ENCODE measurements at places on chromosomes 3 and 15.

DNA sequence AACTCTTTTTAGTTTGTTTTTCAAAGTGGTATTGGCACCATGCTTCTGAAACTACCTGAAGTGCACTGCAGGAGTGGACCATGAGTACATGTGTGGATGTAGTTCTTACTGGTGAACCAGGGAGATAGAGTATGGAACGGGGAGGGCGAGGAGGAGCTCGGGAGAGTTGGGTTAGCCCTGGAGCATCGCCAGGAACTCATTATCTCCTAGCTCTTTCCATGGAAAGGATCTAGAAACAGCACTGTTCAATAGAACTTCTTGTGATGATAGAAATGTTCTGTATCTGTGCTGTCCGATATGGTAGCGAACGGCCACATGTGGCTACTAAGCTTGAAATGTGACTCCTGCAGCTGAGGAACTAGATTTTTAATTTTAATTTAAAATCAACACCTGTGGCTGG is 47.3 kb downstream of the VGLL4 start:
- no peak for DNase-seq

DNA sequence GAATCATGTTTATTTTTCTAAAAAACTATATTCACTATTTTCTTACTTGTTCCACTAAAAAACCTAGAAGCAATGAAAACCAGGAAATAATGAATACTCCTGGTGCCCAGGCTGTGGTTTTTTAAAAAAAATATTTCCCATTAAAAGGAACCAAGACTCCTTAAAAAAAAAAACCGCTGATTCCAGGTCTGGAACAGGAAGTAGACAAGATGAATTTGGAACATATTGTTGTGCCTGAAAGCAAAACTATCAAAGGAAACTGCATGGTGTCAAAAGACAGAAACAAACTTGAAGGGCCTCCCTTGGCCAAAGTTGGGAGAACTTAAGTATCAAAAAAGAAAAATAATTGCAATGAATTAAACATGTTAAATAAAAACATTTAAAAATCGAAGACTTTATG is 245.3 kb upstream of the P2RY1 start:
- DNase-seq: no peak

DNA sequence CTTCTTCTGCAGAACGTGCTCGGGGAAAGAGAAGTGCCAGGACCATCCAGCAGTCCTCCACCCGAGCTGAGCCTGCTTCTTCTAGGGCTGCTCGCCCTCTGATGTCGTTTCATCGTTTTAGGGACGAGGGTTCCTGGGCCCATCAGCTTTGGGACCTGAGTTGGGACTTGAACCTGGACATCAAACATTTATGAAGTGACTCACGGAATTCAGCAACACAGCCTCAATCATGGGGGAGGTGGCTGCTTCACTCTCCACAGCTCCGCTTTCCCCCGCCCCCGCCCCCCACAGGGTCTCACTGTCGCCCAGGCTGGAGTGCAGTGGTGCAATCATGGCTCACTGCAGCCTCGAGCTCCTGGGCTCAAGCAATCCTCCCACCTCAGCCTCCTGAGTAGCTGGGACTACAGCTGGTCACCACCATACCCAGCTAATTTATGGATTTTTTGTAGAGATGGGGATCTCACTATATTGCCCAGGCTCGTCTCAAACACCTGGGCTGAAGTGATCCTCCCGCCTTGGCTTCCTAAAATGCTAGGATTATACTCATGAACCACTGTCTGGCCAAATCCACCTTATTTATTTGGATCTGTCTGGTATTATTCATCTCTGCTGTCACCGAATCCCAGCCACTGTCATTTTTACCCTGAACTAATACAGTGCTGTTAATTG is 725 bp upstream of the SCAMP2 start:
- no peak for DNase-seq

DNA sequence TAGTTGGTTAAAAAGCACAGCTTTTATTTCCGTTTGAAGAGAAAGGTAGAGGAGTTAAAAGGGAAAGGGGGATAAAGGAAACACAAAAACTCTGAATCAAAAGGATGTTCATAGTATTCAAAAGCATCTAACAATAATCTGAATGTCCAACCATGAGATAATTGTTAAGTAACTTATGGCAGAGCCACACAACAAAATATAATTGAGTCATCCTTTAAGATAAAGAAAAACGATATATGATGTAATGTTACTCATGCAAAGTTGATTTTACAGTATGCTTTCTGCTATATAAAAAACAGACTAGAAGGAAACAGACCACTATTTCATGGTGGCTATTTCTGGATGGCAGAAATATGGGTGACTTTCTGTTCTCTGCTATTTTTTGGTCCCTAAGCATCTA is 3.9 kb downstream of the XPC start:
- DNase-seq: no peak

- DNase-seq: no peak
Measured at GRCh38 chr15:88651136-88651732, 12.4 kb downstream of the ISG20 start.

GRCh38 chr15:94327356-94327936 is 96.1 kb downstream of the MCTP2 start:
- DNase-seq: no peak

DNA sequence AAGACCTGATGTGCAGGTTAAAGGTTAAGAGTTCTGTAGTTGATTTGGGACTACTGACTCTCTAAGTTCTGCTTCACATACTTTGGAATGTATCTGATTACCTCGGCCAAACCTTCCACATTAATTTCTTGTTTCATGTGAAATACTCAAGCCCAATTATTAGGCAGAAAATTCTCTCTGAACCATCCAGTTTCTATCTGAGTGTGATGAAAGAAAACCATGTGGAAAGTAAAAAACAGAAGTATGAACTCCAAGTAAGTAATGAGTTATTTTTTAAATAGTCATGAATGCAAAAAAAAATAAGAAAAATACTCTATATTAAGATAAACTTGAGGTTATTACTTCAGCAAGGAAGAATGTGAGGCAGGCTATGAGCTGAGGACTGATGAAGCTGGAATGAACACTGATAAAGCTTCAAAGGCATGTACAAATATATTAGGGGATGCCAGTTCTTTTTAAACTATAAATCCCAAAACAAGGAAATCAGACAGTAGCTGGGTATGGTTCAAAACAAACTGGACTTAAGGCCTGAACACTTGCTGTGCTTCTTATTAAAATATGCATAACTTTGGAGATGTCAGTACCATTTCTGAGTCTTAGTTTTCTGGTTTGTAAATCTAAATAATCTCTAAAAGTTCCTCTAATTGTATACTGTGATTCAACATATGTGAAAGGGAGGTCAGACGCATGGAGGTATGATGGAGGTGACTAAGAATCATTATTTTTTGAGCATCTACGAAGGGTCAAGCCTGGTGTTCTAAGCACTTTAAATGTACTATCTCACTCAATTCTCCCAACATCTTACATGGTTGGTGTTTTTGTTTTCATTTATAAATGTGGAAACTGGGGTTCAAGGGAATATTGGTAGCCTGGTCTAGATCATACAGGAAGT is 59.6 kb downstream of the COL6A6 start:
- DNase-seq: no peak

DNA sequence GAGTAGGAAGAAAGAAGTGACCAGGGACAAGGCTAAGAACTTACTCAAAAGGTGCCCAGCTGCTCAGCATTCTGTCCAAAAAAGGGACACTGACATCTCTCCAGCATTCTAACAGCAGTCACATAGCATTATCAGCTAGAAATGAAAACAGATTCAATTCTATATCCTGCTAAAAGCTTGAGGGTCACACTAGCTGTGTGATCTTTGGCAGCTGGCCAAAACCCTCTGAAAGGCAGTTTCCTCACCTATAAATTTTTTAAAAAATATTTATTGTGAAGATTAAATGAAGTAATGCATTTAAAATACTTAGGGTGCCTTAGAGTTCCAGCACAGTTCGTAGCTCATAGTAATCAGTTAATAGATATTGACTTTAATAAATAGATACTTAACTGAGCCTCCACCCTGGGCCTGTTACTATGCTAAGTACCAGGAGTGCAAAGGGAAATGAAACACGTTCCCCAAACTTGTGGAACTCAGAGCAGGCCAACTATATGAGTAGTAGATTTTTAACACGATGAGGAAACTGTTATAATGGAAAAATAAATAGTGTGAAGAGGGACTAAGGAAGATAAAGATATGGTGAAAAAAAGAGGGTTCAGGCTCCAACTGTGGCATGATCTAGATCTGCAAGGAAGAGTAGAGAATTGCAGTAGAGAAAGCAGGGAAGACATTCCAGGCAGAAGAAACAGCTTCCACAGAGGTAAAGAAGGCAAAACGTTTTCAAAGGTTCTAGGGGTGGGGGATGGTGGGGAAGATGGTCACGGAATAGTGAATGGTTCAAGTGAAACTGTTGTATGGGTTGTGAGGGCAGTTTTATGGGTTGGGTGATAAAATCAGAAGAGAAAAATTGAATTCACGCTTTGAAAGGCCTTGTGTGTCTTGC is 11.4 kb downstream of the CD86 start:
- DNase-seq: no peak

DNA sequence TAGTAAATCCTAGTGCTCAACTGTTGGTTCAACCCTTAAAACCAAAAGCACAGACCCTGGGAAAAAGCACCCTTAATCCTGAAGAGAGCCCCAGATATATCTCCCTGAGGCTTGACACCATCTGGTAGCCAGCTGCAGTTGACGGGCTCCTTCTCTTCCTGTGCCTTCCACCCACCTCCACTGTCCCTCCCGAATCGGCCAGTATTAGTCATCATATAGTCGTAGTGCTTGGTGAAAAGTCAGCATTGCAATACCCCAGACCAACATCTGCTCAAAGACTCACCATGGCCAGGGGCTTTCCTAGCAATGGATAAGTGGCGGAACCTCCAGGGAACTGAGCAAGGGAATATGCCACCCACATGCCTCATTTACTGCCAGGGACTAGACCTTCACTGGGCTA is 125.6 kb upstream of the CRBN start:
- no peak for DNase-seq

- no peak for DNase-seq
Measured at GRCh38 chr3:5248822-5249221, 61.3 kb downstream of the EDEM1 start.

DNA sequence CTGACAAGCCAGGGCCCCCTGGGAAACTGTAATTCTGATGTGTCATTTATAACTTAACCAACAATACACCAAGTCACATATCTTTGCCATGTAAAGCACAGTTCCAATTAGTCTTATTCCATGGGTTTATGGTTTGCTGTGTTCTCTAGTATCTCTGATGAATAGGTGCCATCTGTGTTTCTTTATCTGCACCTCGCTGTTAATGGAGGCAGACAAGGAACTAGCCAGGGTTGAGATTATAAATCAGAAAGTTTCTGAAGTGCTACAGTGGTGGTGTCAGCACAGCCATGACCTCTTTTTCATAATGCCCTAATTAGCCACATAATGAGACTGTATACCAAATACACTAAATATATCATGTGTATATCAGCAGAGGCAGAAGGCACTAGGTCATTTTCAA is 866.4 kb downstream of the PLOD2 start:
- no peak for DNase-seq

DNA sequence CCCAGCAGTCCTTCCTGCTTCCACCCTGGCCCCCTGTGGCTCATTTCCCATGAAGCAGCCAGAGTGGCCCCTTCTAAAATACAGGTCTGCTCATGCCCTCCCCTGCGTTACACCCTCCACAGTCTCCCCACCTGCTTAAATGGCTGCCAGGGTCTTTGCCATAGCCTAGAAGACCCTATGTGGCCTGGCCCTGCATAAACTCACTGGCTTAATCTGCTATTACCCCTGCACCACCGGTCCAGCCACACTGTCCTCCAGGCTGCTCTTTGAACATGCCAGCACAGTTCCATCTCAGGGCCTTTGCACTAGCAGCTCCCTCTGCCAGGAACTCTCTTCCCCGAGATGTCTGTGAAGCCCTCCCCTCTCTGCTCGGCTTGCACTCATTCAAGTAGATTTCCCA is 166.8 kb downstream of the NTRK3 start:
- DNase-seq: no peak

DNA sequence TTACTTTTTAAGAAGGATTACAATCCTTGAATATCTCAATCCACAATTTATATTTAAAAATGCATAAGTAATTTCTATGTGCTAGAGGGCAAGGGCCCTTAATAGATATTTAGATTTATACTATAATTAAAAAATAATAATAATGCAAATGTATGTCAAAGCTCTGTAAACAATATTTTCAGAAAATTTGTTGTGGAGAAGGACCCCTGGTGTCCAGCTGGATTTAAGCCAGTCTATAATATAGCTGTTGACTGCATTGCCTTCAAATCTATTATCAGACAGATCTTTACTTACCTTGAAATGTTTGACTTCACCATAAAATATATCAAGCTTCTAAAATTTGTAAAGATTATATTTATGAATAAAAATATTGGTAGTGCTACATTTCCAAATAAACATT is 65.6 kb downstream of the ZBTB20 start:
- DNase-seq: no peak

DNA sequence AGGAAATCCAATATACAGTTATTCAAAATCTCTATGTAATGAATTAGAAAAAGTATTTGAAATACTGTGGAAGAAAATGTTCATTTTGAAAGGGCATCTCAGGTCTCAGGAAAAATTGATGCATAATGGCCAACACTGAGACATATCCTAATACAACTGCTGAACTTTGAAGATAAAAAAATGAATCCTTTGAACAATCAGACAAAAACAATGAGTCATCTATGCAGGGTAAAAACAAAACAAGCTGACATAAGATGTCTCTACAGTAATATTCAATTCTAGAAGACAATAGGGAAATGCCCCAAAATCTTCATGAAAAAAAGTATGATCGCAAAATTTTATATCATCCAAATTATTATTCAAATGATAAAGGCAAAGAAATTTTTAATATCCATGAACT is 34.0 kb upstream of the ZNF280D start:
- no peak for DNase-seq

DNA sequence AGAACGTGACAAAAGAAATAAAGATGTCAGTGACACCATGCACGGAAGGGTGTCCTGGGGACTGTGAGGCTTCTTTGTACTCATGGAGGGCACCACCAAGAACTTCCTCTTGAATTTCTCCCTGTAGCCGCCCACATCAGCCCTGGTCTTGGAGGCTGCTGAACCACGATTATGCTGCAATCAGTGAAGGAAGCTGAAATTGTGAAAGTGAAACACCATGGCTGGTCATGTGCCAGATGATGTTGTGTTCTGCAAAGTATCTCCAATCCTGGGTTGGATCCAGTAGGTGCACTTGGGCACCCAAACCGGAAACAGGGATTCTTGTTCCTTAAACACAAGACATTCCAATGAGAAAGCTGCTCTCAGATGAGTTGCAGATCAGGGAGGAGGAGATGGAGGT is 104.4 kb upstream of the GOLGA6L6 start:
- DNase-seq: no peak
